ENCODE measurements at places on chromosomes 11 and 22.

GRCh38 chr11:30406978-30407762, 84.3 kb downstream of the ARL14EP start:
- DNase-seq, result no peak

GRCh38 chr11:64560941-64561340, 30.1 kb upstream of the SLC22A12 start:
- DNase-seq, result no peak

DNA sequence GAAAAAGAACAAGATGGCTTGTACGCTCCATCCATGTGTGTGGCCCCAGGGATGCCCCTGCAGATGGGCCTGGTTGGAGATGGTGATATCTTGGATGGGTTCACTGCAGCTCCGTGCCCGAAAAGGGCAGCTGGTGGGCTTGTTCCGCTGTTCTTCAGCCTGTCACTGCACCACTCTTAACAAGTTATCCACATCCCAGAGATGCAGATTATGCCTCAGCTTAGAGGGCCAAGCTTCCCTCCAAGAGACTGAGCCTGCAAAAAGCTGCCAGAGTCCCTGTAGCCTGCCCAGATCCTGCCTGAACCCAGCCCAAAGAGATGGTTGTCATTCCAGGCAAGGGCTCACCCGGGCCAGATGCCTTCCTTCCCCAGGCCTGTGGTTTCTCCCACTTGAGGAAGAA, 308.0 kb downstream of the OPCML start:
- no peak for DNase-seq

DNA sequence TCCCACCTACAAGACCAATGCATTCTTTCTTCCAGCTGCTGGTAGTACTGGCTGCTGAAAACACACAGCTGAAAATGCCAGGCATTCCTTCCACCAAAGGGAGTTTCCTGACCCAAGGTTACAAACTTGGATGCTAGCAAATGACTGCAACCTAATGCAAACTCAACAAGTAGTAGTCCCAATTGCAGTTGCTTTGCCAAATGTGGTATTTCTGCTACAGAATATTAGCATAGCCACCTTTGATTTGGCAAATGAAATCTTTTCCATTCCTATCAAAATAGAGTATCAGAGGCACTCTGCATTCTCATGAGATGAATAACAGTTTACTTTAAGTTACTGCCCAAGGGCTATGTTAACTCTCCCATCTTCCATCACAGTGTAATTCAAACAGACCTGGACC, 172.0 kb upstream of the ARHGAP42 start:
- no peak for DNase-seq

GRCh38 chr22:31820655-31821054, 66.8 kb downstream of the DEPDC5 start:
- DNase-seq, result no peak

- no peak for DNase-seq
These were observed 53.4 kb downstream of the SCGB1A1 start for GRCh38 chr11:62472063-62472884.
